ENCODE measurements at places on chromosomes 16 and 17. TPM values are rescaled to one million over a fixed set of nuclear protein-coding genes. Genes with fewer than 3 reads are reported as not detected.

Gene PDIA2
- not detected for total RNA-seq

Gene CES3
- not detected for total RNA-seq

Gene TBC1D3E
- not detected for total RNA-seq

Gene TRIM72
- not detected for total RNA-seq

Gene RAI1
- total RNA-seq = 6.0 TPM

Gene IST1
- total RNA-seq = 153 TPM

Gene GAS2L2
- under 0.01 TPM for total RNA-seq

Gene CLEC10A
- total RNA-seq = 1.8 TPM

Gene CDH1
- total RNA-seq = not detected

Gene SOX8
- total RNA-seq = 0.26 TPM

Gene TRPV3
- total RNA-seq = not detected

Gene PMP22
- 30.8 TPM for total RNA-seq

Gene OR1A1
- not detected for total RNA-seq

Gene TOX3
- not detected for total RNA-seq

Gene CNTNAP1
- total RNA-seq = 11.5 TPM

Gene MMP2
- 16.3 TPM for total RNA-seq

Gene ANKRD40CL
- total RNA-seq = not detected
